Left hindlimb (tissue), 1 donor: ENCODE measurements at places on chromosomes 4 and X.

DNA sequence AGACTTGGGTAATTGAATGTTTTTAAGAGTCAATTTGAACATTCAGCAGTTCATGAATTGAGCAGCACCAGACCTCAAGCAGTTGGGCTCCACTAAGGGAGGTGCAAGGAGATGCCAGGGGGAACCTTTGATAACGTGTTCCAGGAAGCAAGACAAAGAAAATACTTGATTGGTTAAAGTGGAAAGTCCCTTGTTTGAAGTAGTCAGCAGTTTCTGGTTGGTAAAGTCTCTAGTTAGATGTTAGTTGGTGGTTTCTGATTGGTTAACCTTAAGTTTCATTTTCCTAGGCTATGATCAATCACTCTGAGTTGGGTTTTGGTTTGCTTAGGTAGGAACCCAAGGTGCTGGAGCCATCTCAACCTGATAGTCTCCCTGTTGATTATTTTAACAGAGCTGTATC, 4.0 kb downstream of the HERC6 start:
- DNase-seq, result no peak

- DNase-seq, result no peak
These were observed 70.9 kb upstream of the FAM9C start for GRCh38 chrX:13115146-13115855.

GRCh38 chrX:124504111-124504983, 158.0 kb downstream of the SH2D1A start:
- no peak for DNase-seq

GRCh38 chrX:120000490-120001246, 57.1 kb upstream of the NKAP start:
- no peak for DNase-seq

- DNase-seq, result no peak
These were observed 138.9 kb downstream of the MAPK10 start for GRCh38 chr4:86221002-86221401.

DNA sequence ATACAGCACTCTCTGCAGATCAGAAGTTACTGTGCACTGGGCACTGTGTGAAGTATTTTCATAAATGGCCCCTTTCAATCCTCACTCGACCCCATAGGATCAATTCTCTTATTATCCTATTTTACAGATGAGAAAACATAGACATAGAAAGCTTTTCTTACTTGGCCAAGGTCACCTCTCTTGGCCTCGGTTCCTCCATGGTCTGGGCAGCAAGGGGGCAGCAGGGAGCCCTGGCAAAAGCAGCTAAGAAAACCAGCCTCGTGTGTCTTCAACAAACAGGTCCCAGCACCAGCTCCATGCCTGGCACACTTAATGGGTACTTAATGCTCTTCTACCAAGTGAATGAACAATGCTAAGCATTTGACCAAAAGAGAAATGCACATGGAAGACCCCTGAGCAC, 34.4 kb downstream of the BST1 start:
- no peak for DNase-seq
